ENCODE measurements at places on chromosomes 7 and 10. TPM values are rescaled to one million over a fixed set of nuclear protein-coding genes. Genes with fewer than 3 reads are reported as not detected.

DNA sequence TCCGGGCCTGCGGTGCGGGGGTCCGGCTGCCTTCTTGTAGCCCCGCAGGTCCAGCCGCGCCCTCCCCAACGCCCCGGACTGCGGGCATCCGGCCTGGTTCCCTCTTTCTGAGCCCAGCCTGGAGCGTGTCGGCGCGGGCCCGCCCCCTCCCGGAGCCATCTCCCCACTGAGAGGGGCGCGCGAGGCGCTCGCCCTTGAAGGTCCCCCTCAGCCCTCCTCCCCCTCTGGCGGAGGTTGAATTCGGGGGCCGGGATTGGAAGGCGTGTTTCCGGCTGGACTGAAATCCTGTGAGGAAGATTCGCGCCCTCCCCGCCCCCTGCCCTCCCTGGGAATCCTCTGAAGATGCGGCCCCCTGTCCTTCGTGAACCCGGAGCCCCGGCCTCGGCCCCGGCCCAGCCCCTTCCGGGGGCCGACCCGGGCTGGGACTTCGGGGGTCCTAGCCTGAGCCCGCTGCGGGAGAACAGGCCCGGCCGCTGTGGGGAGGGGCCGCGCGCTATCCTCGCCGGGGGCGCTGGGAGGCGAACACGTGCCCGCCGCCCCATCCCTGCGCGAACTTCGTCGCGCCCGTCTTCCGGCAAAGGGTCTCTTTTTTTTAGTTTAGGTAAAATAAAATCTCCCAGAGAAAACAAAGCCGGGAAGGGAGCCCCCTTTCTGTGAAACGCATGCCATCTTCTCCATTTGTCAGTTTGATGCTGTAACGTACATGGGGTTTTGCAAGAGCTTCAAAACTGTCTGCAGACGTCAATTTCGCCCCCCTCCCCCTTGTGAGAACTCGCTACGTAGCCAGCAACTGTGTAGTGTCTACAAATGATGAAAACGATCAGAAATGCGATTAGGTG, 636 bp downstream of the PDCD4 start:
- DNase-seq: peak; percentile 71

DNA sequence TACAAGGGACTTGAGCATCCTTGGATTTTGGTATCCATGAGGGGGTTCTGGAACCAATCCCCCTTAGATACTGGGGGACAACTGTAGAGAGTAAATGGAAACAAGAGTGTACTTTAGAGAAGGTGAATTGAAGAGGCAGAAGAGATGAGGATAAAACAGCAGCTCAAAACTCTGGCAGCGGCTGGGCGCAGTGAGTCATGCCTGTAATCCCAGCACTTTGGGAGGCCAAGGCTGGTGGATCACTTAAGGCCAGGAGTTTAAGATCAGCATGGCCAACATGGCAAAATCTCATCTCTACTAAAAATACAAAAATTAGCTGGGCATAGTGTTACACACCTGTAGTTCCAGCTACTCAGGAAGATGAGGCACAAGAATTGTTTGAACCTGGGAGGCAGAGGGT, 218.7 kb downstream of the GALNT17 start:
- no peak for DNase-seq

DNA sequence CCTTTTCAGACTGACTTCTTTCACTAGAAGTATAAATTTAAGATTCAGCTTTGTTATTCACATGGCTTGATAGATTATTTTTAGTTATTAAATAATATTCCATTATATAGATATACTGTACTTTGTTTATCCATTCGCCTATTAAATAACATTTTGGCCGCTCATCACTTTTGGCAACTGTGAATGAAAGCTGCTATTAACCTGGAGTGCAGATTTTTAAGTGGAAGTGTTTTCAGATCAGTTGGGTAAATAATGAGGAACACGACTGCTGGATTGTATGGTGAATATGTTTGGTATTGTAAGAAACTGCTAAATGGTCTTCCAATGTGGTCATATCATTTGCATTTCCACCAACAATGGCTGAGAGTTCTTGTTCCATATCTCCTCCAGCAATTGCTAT, 97.6 kb upstream of the ZNF804B start:
- DNase-seq: no peak

GRCh38 chr10:132184816-132185593, 1.7 kb upstream of the DPYSL4 start:
- no peak for DNase-seq

GRCh38 chr10:24446739-24447138, 237.8 kb downstream of the KIAA1217 start:
- DNase-seq: no peak

- no peak for DNase-seq
These were observed 44.7 kb upstream of the PDZD8 start for GRCh38 chr10:117419921-117420320.

DNA sequence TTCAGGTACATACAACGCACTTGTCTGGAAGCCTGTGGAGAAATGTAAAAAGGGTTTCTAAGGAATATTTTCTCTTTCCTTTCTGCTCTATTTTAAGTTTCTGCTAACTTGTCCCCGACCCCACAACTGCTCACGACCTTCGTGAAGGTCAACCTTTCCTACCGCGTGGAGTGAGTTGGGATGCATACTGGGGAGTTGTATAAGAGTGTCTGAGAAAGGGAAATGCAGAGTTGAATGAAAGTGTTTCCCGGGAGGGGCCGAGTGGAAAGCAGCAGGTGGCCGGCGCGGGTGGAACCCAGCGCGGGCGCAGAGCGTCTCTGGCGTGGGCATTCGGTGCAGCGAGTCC, 17.9 kb upstream of the ACBD5 start:
- no peak for DNase-seq

- DNase-seq: no peak
These were observed 104.8 kb upstream of the SHH start for GRCh38 chr7:155916926-155917655.

- DNase-seq: no peak
These were observed 59.2 kb downstream of the AKAP9 start for GRCh38 chr7:91999631-92000565.

DNA sequence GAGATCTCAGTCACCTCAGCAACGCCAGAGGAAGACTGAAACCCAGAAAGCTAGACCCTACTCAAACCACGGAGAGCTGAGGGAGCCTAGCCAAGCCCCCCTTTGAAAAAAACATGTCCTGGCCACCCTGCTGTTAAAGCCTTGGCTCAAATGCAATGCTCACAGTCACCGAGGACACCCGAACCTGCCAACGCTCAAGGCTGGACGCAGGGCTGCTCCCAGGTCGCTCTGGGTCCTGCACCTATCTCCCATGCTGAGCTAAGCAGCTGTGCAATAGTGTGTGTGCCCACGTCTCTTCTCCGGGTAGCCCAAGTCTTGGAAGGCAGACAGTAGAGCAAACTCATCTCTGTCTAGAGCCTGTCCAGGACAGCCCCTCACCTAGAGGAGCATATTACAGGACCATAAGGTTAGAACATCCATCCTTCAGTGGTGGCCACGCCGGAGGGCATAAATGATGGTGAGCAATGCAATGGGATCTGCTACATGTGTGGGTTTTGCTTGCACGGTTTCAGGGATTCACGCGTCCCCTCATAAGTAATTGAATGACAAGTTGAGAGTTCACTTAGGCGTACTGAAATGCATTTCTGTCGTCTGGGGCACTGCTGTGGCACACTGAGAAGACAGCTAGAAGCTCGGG, 94.2 kb upstream of the DDC start:
- DNase-seq: no peak

GRCh38 chr10:78852466-78853240, 216.1 kb upstream of the ZMIZ1 start:
- no peak for DNase-seq

GRCh38 chr10:58158806-58159205, 108.9 kb downstream of the IPMK start:
- DNase-seq: no peak

- no peak for DNase-seq
These were observed 124.1 kb upstream of the NEBL start for GRCh38 chr10:21021231-21021630.

- no peak for DNase-seq
These were observed 136.4 kb upstream of the FGFR2 start for GRCh38 chr10:121734589-121735045.

DNA sequence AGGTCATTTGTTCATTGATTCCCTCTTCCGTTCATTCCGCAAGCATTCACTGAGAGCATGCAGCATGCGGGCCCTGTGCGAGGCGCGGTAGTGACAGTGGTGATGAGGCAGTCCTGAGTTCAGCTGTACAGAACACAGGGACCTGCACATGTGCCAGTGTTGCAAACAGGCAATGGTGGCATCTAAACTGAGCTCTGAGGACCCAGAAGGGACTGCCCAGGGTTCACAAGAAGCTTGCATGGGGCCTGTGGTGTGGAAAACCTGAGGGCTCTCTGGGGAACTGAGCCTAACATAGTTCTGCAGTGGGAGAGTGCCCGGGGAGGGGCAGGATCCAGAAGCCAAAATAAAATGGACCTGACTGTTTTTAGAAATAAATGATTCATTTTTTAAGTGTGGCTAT, 13.2 kb downstream of the ZNF488 start:
- DNase-seq: no peak

DNA sequence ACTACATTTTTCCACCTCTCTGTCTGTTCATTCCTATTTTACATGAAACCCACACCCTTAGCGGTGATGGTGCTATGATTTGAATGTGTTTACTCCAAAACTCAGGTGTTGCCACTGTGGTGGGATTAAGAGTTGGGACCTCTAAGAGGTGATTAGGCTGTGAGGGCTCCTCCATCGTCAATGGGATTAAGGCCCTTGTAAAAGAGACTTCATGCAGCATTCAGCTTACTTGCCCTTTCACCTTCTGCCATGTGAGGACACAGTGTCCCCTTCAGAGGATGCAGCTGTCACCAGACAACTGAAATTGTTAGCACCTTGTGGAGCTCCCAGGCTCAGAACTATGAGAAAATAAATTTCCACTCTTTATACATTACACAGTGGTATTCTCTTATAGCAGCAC, 182.2 kb downstream of the NOC3L start:
- no peak for DNase-seq

GRCh38 chr10:91023700-91024398, 103.0 kb upstream of the ANKRD1 start:
- DNase-seq: no peak

The KCNH2 gene
- total RNA-seq: 0.41 TPM

The TMEM270 gene
- total RNA-seq: not detected

The TMEM130 gene
- total RNA-seq: not detected

Data from activated T-helper 2 cell treated with anti-CD3 and anti-CD28 coated beads, Interferon-gamma antibody, Interleukin-2, Interleukin-4, amounts not matched to agents 10 μg/mL and 5 μg/mL and 100 μg/mL, durations not matched to agents 14 hours and 24 hours and 36 hours (primary cell).